ENCODE measurements at places on chromosomes 1 and 21. TPM values are rescaled to one million over a fixed set of nuclear protein-coding genes. Genes with fewer than 3 reads are reported as not detected.

CFH gene
- 34.1 TPM for total RNA-seq

GRCh38 chr1:198196630-198197029 is 39.8 kb downstream of the NEK7 start:
- H3K36me3 ChIP-seq: no peaks in the 10 kb centered on the region
- no peaks in the 10 kb centered on the region for H3K27me3 ChIP-seq
- H3K4me3 ChIP-seq: no peak overlapping the region
- H3K27ac ChIP-seq: no peak overlapping the region
- peaks cover 29% of the 10 kb centered on the region for H3K4me1 ChIP-seq

DNA sequence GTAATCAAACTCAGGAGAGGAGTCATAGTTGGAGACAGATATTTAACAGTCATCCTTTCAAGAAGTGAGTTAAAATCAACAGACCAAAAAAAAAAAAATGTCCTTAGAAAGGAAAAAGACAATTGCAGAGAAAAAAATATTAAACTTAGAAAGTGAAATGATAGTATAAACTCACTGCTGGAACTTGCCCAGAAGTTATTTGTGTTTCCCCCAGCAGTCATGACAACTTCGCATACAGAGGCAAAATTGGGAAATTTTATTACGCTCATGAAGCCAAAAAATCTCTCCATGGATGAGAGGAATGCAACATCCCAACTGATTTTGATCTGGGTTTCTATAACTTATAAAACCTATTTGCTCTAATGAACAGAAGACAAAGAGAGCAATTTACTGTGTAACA is 198.2 kb downstream of the LRRC7 start:
- H3K4me1 ChIP-seq: no peaks in the 10 kb centered on the region
- no peak for DNase-seq
- no peaks in the 10 kb centered on the region for H3K36me3 ChIP-seq
- H3K27me3 ChIP-seq: no peaks in the 10 kb centered on the region
- no peak overlapping the region for H3K27ac ChIP-seq

DNA sequence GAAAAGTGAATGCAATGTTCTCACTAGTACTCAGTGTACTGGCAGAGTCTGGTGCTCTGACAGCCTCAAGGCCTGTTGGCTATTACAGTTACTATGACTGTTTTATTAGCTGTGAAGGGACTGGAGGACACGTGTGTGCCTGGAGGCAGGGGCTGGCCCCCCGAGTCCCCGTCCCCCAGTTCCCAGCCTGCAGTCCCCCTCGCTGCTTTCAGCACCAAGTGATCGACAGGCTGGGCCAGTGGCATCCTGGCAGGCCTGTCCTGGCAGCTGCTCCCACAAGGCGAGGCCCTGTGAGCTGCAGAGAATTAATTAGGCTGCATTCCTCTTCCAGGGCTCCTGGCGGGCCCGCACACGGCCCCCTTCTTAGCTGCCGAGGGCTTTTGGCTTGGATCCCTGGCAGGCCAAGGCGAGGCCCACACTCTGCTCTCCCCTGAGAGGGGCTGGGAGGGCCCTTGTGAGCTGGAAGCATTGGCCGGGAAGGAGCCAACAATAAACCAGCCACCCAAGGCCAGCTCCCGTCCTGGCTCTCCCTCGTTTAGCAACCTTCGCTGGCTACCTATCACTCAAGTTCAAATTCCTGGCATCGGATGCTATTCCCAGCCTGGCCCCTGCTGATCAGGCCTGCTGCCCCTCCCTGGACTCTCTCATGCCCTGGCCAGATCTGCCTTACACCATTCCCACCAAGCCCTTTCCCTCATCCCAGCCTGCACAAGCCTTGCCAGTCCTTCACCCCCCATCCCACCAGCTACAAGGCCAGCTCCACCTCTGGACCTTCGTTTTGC is 9.8 kb downstream of the EDN2 start:
- no peaks in the 10 kb centered on the region for H3K27me3 ChIP-seq
- H3K27ac ChIP-seq: peak overlapping the region; percentile 59
- peak; percentile 39 for DNase-seq
- H3K4me1 ChIP-seq: peaks cover 33% of the 10 kb centered on the region
- H3K36me3 ChIP-seq: no peaks in the 10 kb centered on the region
- H3K4me3 ChIP-seq: no peak overlapping the region

SGIP1 gene
- total RNA-seq: not detected

DNA sequence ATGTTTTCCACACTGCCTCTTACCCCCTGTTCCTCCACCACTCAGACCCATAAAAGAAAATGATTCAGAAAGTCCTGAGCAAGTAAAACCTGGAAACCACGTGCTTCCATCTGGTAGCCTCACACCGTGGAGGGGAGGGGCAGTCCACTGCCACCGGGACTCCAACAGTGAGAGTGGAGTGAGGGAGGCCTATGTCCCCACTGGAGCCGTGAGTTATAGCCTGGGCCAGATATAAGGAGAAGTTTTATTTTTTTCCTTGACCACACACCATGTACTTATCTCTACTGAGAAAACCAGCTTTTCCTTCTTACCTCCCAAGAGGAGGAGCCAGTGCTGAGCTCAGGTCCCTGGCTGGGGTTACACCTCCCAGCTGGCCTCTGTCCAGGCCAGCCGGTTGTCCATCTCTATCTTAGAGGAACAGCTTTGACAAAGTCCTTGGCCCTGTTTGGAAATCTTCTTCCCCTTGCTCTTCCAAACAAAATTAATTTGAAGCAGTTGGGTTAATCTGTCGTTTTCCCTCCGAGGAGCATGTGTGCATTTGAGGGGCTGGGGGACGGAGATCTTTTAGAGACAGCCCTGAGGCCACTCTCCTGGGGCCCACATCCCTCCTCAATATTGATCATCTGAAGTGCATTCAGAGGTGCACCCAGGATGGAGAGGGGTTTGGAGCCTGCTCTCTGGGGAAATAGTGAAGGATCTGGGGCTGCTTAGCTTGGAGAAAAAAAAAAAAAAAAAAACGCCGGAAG is 49.1 kb upstream of the SERBP1 start:
- no peak overlapping the region for H3K27ac ChIP-seq
- no peaks in the 10 kb centered on the region for H3K27me3 ChIP-seq
- H3K4me3 ChIP-seq: no peak overlapping the region
- no peaks in the 10 kb centered on the region for H3K36me3 ChIP-seq

C8B gene
- total RNA-seq: not detected

GRCh38 chr21:25550352-25551120 is 56.7 kb downstream of the MRPL39 start:
- no peak overlapping the region for H3K4me3 ChIP-seq

IGFN1 gene
- total RNA-seq: 0.14 TPM

ZP4 gene
- total RNA-seq: not detected

RHEX gene
- 4.8 TPM for total RNA-seq

DNA sequence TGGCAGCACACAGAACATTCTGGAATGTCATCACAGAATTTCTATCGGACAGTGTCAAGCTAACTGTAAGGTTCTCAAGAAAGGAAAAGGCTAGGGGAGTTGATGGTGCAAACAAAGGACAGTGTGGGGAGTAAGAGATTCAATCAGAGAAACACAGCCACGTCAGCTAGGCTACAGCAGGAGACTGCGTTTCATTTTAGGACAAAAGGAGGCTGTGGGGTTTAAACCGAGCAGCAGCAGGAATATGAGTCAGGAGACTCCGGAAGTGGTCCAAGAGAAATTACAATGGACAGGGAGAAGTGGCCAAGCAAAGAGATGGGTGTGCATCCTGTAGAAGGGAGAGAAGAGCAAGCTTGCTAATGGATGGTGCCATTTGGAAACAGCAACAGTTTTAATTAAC is 37.4 kb upstream of the C1orf198 start:
- H3K4me1 ChIP-seq: no peaks in the 10 kb centered on the region
- no peak overlapping the region for H3K27ac ChIP-seq

DNA sequence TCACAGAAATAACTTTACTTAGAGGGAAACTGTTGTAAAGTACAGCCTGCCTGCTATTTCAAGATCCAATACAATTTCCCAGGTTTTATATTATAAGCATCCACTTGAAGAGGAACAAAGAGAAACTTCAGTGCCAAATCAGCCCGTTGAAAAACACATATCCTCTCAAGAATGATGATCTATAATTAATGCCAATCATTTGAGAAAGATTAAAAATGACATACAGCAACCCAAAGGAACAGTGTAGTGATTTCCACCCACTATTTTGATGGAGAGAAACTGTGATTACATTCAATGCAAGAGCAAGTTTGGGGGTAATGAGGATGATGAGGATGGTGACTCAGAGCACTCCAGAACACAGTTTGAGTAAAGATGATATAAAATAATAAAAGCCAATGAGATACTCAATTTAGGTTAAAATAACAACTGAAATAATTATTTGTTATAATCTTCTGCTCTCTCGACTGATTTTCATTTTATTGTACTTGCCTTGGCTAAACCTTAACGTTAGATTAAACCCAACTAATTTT is 715.5 kb downstream of the NCAM2 start:
- no peaks in the 10 kb centered on the region for H3K36me3 ChIP-seq
- H3K27ac ChIP-seq: no peak overlapping the region
- no peaks in the 10 kb centered on the region for H3K27me3 ChIP-seq
- H3K4me3 ChIP-seq: no peak overlapping the region
- no peaks in the 10 kb centered on the region for H3K4me1 ChIP-seq

- no peaks in the 10 kb centered on the region for H3K27me3 ChIP-seq
- no peak for DNase-seq
- no peaks in the 10 kb centered on the region for H3K36me3 ChIP-seq
- H3K27ac ChIP-seq: no peak overlapping the region
Measured at GRCh38 chr1:200452850-200453552, 43.2 kb upstream of the ZNF281 start.

UTS2 gene
- not detected for total RNA-seq

GRCh38 chr1:232166942-232167341 is 463.0 kb downstream of the SIPA1L2 start:
- no peaks in the 10 kb centered on the region for H3K27me3 ChIP-seq
- H3K4me1 ChIP-seq: no peaks in the 10 kb centered on the region
- H3K4me3 ChIP-seq: no peak overlapping the region
- no peaks in the 10 kb centered on the region for H3K36me3 ChIP-seq
- H3K27ac ChIP-seq: no peak overlapping the region

NPPA gene
- not detected for total RNA-seq

GRCh38 chr21:31185663-31186062 is 147.4 kb upstream of the KRTAP19-8 start:
- H3K4me1 ChIP-seq: no peaks in the 10 kb centered on the region
- H3K27ac ChIP-seq: no peak overlapping the region
- no peak for DNase-seq
- H3K36me3 ChIP-seq: no peaks in the 10 kb centered on the region

- DNase-seq: no peak
- no peaks in the 10 kb centered on the region for H3K36me3 ChIP-seq
- peaks cover 2% of the 10 kb centered on the region for H3K4me1 ChIP-seq
- no peak overlapping the region for H3K27ac ChIP-seq
Measured at GRCh38 chr1:33137800-33138199, 44.0 kb downstream of the TRIM62 start.

DNA sequence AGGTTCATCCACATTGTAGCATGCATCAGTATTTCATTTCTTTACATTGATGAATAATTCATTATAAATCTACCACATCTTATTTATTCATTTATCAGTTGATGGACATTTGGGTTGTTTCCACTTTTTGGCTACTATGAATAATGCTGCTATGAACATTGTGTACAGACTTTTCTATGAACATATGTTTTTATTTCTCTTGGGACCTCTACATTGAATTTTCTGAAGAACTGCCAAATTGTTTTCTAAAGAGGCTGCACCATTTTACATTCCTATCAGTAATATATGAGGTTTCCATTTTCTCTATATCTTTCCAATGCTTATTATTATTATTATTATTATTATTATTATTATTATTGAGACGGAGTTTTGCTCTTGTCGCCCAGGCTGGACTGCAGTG is 81.3 kb upstream of the SELENON start:
- no peaks in the 10 kb centered on the region for H3K4me1 ChIP-seq
- no peak overlapping the region for H3K4me3 ChIP-seq
- no peak for DNase-seq
- no peaks in the 10 kb centered on the region for H3K27me3 ChIP-seq
- no peaks in the 10 kb centered on the region for H3K36me3 ChIP-seq
- H3K27ac ChIP-seq: no peak overlapping the region

DNA sequence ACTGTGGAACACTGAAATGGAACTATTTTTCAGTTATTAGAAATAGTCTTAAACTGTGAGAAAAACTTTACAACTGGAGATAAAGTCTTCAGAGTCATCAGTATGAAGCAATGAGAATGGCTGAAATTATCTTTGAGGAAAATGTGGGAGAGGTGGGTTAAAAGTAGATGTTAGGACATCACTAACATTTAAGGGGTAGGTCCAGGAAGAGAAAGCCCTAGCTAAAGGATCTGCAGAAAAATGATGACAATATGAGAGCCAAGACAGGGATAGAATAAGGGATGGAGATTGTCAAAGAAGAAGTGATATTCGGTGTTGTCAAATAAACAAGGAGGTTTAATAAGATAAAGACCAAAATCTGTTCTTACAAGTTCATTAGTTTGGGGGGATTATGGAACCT is 123.3 kb upstream of the GPR52 start:
- no peak for DNase-seq
- H3K27ac ChIP-seq: no peak overlapping the region
- H3K4me1 ChIP-seq: no peaks in the 10 kb centered on the region
- no peak overlapping the region for H3K4me3 ChIP-seq
- no peaks in the 10 kb centered on the region for H3K27me3 ChIP-seq

DNA sequence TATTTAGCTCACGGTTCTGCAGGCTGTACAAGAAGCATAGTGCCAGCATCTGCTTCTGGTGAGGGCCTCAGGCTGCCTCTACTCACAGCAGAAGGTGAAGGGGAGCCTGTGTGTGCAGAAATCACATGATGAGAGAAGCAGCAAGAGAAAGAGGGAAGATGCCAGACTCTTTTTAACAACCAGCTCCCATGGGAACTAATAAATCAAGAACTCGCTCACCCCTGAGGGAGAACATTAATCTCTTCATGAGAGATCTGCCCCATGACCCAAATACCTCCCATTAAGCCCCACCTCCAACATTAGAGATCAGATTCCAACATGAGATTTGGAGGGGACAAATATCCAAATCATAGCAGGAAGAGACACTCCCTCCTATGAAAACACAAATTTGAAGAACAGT is 74.1 kb downstream of the OLFML2B start:
- peaks cover 27% of the 10 kb centered on the region for H3K4me1 ChIP-seq
- no peaks in the 10 kb centered on the region for H3K36me3 ChIP-seq
- H3K27me3 ChIP-seq: no peaks in the 10 kb centered on the region
- H3K27ac ChIP-seq: no peak overlapping the region
- no peak overlapping the region for H3K4me3 ChIP-seq

GRCh38 chr1:43879414-43879813 is 54.2 kb upstream of the ARTN start:
- H3K27me3 ChIP-seq: no peaks in the 10 kb centered on the region
- no peaks in the 10 kb centered on the region for H3K36me3 ChIP-seq
- no peak overlapping the region for H3K4me3 ChIP-seq
- H3K27ac ChIP-seq: no peak overlapping the region
- DNase-seq: no peak

TENT5C gene
- 30.8 TPM for total RNA-seq

DNA sequence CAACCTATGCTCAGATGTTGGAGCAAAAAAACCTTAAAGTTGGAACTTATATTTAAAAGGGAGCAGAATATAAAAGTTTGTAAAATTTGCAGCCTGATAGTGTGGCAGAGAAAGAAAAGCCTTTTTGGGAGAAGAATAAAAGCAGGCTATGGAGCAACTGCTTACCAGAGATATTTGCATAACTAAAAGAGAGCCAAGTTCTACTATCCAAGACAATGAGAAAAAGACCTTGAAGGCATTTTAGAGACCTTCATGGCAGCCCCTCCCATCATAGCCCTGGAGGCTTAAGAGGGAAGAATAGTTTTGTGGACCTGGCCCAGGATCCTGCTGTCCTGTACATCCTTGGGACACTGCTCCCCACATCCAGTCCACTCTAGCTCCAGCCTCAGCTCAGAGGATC is 312.5 kb upstream of the ZRANB2 start:
- H3K4me1 ChIP-seq: no peaks in the 10 kb centered on the region
- DNase-seq: no peak
- H3K27ac ChIP-seq: no peak overlapping the region
- no peak overlapping the region for H3K4me3 ChIP-seq
- no peaks in the 10 kb centered on the region for H3K36me3 ChIP-seq
- H3K27me3 ChIP-seq: no peaks in the 10 kb centered on the region

- no peaks in the 10 kb centered on the region for H3K4me1 ChIP-seq
- H3K27ac ChIP-seq: no peak overlapping the region
Measured at GRCh38 chr1:50074931-50075330, 33.8 kb upstream of the ELAVL4 start.

Measured in transverse colon (tissue), 4 donors.